ENCODE measurements at places on chromosomes 2 and 18.

DNA sequence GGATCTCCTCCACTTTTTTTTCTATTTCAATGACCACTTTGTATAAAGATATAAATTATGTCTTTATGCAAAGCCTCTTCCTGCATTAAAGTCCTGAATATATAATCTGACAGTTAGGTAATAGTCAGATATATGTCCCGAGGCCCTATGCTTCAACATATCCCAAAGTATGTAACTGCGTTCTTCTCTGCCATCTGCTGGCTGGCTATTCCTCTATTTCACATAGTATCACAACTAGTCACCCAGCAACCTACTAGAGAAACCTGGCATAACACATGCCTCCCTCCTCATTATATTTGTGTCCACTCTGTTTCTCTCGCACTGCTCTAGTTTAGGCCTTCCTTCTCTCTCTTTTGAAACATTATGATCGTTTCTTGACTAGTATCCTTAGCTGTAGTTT, 640.8 kb downstream of the DPP10 start:
- no peak for DNase-seq

DNA sequence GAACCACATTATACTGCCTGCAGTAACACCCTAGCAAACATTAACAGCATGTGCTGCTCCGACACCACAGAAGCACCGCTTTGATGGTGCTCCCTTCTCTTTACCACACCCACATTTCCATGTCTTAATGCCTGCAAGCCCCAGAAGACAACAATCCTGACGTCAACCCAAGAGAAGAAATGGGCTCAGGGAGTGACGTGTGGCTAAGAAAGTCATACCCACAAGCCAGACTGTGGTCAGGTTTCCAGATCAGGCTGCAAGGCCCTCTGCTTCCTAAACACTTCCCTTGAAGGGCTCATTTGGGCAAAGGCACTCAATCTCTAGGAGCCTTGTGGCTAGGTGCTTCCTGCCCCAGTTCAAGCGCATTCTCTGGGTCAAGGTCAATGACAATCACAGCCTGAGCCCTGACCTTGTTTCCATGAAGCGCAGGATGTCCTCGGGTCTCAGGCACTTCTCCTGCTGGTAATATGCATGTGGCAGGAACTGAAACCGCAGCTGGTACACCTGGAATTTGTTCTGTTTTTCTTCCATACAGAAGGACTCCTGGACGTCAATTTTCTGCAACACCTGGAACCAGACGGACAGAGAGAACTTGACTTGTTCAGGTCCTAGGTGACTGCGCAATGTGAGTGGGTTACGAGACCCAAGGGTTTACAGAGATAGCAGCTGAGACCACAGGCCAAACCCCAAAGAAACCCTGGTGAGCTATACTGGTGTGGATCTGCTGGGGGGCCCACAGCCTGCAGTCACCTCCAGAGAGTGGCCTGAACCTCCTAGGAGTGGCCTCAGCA, 67.2 kb downstream of the POLR1A start:
- DNase-seq: no peak

GRCh38 chr2:148524519-148524919, 120.0 kb upstream of the EPC2 start:
- no peak for DNase-seq

GRCh38 chr2:224724331-224724730, 8.2 kb upstream of the CCDC195 start:
- DNase-seq: no peak

- no peak for DNase-seq
Observed at GRCh38 chr2:64273524-64274398, 129.5 kb upstream of the PELI1 start.

- no peak for DNase-seq
Observed at GRCh38 chr2:112686348-112687217, 34.2 kb upstream of the NT5DC4 start.

- no peak for DNase-seq
Observed at GRCh38 chr2:156476021-156476849, 40.1 kb downstream of the GPD2 start.

- DNase-seq: no peak
Observed at GRCh38 chr18:5237083-5237722, 40.1 kb upstream of the AKAIN1 start.

GRCh38 chr2:28664120-28664842, 87.3 kb upstream of the PPP1CB start:
- peak; percentile 9 for DNase-seq

GRCh38 chr18:74400813-74401212, 56.3 kb downstream of the DIPK1C start:
- DNase-seq: no peak

DNA sequence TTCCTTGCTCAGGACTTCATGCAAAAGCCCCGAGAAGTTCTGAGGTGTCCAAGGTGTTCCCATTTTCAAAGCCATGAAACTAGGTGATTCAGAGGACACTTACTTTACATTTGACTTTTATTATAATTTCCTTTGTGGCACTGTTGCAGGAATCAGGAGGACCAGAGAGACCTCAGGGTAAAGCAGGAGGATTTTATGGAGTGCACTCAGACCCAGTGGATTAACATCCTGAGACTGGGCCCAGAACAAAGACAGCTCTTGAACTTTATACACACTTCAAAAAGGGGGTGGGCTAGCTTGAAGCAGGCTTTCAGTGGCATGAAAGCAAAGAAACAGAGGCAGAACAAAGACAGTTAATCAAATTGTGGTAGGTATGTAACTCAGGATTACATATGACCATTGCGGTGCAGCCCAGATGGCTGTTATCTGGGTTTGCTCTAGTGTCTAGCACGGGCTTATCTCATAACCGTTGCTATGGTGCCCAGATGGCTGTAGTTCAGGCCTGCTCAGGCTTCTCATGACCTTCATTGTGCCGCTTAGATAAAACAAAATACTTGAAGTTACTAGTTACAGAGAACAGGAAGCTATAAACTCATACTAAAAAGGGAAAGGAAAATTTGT, 39.4 kb downstream of the TMEM182 start:
- no peak for DNase-seq

- no peak for DNase-seq
Observed at GRCh38 chr2:225841314-225841713, 441.8 kb downstream of the NYAP2 start.

DNA sequence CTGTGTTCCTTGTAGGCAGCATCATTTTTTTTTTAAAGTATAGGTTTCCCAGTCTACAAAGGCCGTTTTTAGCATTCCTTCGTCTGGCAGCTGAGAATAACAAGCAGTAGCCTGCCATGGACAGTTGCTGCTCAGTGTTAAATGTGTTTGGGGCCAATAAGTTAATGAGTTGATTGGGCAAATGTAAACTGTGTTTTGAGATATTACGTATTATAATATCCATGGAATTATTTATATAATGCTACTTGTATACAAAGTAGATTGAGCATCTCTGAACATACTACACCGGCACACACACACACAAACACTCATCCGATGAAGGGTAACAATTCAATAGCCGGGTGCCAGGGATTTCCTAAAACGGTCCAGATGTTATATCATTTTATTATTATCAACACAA, 97.2 kb downstream of the IRS1 start:
- DNase-seq: no peak

DNA sequence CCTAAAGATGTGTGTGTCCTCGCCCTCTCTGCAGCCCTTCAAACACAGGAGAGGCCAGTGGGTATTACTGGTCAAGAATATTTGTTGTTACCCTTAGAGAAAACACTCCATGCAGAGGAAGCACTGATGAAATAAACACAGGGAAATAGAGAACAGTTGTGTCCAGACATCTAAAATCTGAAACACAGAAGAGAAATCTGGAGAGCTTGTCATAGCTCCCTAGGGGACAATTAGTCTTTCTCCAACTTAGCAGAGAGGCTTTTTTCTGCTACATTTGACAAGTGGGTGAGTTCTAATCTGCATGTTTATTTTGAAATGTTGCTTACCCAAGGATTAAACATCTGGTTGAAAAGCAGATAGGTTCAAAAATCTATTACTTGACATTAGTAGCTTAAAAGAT, 190.1 kb downstream of the CTNNA2 start:
- peak; percentile 2 for DNase-seq

- no peak for DNase-seq
Observed at GRCh38 chr2:236214376-236214995, 46.3 kb upstream of the GBX2 start.

GRCh38 chr2:205682239-205682970, at the start of gene NRP2:
NRP2 (plus strand) TSS chr2:205682501; CDS start chr2:205683291, 790 bp downstream.
- peak; percentile 77 for DNase-seq

GRCh38 chr2:118442046-118442445, 353.8 kb downstream of the INSIG2 start:
- DNase-seq: no peak

DNA sequence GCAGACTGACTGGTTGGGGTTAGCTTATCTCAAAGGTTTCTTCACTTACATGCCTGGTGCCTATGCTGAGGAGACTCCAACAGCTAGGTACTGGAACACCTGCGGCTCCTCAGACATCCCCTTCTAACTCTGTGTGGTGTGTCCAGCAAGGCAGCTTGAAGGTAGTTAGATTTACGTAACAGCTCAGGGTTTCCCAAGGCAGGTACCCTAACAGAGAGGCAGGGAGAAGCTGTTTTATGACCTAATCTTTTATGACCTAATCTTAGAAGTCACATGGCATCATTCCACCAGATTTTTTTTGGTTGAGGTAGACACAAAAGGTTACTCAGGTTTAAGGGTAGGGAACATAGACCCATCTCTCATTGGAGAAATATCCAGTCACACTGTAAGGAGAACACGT, 17.4 kb upstream of the PAPOLG start:
- no peak for DNase-seq

- DNase-seq: peak; percentile 50
Observed at GRCh38 chr2:179263446-179264367, 925 bp downstream of the SESTD1 start.

- DNase-seq: no peak
Observed at GRCh38 chr2:3449086-3449485, 69.6 kb downstream of the TRAPPC12 start.

GRCh38 chr18:58417752-58418151, 211.1 kb downstream of the ALPK2 start:
- no peak for DNase-seq

DNA sequence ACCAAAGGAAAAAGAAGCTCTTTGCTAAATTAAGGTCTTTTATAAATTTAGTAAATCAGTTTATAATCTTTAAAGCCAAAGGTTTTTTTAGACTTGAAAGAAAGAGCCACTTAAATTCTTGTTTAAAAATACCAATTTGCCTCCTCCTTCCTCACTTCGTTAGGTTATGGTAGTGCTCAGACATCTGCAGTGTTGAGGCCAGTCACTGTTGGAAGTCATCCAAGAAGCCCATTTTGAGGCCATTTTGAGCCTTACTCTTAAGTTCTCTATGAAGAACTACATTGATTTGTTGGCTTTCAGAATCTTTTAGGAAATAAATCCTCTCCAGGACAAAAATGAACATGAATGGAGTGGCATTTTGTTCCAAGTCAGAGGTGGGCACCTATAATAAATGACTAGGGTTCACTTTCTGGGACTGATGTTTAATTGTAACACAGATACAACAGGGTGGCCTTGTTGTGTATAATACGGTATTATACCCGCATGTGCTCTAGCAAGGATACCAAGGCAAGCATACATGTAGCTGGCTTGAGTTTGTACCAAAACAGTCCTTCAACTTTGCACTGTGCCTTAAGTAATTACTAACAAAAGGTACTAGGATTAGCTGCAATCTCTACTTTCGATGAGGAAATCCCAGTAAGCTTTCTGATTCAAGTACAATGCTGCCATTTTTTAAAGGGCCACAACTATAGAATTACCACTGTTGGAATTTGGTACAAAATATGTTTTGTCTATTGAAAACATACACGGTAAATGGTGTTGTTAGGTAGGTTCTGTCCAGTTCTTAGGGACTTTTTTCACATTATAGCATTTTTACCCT, 22.8 kb downstream of the SLC66A3 start:
- peak; percentile 56 for DNase-seq

- DNase-seq: no peak
Observed at GRCh38 chr2:59779571-59779970, 773.9 kb downstream of the BCL11A start.

GRCh38 chr18:36634573-36635216, 194.1 kb downstream of the TPGS2 start:
- DNase-seq: no peak

DNA sequence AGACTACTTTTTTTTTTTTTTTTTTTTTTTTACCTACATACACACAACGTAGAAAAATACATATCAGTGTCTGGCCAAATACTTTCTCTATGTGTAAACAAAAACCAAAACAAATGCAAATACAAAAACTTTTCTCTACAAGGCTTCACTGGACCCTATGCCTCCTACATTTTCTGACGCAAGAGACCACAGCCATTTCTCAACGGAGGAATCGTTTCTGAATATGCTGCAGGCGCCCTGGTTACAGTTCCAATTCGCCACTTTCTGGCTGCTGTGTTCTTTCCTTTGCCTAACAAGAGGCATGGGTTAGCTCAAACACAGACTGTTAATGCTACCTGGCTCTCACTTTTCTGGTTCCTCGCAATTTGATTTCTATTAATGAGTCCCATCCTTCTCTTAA, 96.4 kb downstream of the EPB41L3 start:
- DNase-seq: no peak

DNA sequence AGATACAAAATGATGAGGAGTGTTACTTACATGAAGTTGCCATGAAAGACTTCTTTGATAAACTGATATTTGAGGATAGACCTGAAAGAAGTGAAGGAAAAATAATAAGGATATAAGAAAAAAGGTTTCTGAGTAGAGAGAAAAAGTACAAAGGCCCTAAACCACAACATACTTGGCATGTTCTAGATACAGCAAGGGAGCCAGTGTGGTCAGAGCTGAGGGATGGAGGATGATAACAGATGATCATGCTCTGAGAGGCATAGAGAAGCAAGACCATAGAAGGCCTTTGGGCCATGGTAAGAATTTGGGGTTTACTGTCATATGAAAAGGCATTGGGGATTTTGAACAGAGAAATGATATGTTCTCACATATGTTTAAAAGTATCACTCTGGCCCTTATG, 424.1 kb upstream of the CHST9 start:
- no peak for DNase-seq

GRCh38 chr18:54806526-54806925, 21.8 kb upstream of the RAB27B start:
- DNase-seq: no peak

- DNase-seq: no peak
Observed at GRCh38 chr18:79723628-79724027, 44.0 kb downstream of the CTDP1 start.

GRCh38 chr18:38221476-38222100, 656.0 kb upstream of the CELF4 start:
- DNase-seq: peak; percentile 13

DNA sequence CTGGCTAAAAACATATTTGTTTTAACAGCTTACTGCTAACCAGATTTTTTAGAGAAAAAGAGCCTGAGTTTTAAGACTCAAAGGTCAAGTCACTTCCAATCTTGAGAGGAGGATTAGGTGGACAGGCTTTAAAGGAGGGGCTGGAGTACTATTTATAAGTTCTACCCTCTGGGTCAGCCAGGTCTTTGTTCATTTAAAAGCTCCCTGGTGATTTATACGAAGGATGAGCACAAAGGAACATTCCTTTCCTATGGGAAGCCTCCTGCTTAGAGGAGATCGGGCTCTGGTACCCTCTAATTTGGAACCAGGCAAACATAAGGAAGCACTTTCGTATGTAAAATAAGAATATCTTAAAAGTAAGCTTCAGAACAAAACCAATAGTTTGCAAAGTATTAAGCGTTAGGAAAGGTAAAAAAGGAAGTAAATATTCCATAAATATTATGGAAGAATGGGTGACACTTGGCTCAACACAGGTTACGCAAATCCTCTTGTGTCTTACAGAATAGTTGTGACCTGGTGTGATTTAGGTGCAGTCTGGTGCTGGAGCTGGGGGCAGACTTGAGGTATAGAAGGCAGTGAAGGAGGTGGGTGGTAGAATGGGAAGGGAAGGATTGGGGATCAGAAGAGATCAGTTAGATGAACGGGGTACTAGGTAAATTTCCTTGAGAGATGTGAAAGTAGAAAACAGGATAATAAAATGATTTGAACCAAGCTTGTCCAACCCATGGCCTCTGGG, 35.6 kb downstream of the PDE6D start:
- DNase-seq: no peak

Data from NCI-H1092 treated with DMSO at 0.1 percent for 48 hours (cell line).